ENCODE measurements at places on chromosomes 3 and 15.

GRCh38 chr3:174439331-174440252, 419.5 kb upstream of the NAALADL2 start:
- no peak for DNase-seq

GRCh38 chr3:24447836-24448235, 46.8 kb downstream of the THRB start:
- no peak for DNase-seq

DNA sequence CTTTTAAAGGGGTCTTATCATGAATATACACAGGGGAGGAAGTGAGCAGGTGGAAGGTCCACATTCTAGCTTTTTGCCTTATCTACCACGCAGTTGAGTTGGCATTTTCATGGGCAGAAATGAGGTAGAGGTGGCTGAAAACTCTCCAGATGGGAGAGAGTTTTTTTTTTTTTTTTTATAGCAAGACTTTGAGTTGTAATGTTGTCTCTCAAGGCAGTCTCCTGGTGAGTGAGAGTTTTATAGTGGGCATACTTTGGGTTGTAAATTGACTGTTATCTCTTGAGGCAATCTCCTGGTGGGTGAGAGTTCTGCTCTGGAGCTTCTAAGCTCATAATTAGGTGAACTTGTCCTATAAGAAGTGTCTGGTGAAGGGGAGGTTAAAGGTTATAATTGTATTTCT, 191.7 kb upstream of the NAALADL2 start:
- no peak for DNase-seq

DNA sequence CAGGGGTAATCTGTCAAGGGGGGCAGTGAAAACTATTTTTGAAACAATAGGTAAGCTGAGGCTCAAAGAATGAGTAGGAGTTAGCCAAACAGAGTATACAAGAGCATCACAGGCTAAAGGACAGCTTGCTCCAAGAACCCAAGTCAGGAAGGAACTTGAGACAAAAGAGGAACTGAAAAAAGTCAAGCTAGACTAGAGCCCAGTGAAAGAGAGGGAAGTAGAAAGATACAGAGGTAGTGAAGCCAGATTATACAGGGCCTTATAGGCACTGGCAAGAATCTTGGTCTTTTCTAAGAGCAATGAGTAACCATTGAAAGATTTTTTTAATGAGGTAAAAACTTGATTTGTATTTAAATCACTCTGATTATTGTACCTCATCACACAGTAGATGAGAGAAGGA, 69.9 kb downstream of the FILIP1L start:
- DNase-seq, result no peak

- DNase-seq, result no peak
Observed at GRCh38 chr3:177468816-177469215, 271.5 kb upstream of the TBL1XR1 start.

GRCh38 chr3:195549931-195550519, 6.9 kb upstream of the PPP1R2 start:
- DNase-seq, result peak; percentile 65

GRCh38 chr3:102348904-102349303, 85.9 kb upstream of the ZPLD1 start:
- no peak for DNase-seq

DNA sequence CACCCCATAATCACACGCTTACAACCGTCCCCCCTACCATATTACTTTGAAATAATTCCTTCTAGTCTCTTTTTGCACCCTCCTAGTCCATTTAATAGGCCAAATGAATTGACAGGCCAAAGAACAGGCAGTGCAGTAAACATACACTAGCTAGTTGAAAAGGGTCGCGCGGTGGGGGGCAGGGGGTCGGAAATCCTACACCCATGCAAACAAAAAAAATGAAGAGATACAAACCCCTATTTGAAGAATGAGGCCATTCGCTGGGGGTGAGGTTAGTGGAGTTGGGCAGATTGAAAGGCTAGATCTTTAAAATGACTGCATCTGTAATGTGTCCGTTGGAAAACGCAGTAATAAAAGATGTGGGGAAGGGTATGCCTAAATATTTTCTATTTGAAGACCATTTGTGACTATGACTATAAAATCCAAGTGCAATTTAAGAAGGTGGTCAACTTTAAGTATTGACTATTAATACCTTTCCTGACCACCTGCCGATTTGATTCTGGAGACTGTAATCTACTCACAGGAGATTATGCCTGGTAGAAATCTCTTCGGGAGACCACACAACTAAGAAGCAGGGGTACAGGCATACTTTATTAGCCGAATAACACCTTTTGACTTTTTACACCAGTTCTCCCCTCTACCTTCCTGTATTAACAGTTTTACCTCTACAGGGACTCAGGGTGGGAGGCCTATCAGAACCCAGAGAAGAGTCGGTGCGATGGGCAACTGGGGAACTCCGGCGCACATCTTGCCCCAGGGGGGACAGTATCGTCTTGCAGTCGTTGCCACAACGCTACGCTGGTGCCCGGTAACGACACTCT, 762 bp upstream of the ARL6 start:
- no peak for DNase-seq

- no peak for DNase-seq
Observed at GRCh38 chr3:174776123-174776522, 83.0 kb upstream of the NAALADL2 start.

- no peak for DNase-seq
Observed at GRCh38 chr15:25406846-25407245, 32.0 kb downstream of the UBE3A start.

- DNase-seq, result no peak
Observed at GRCh38 chr3:56928379-56929068, 126.8 kb upstream of the ARHGEF3 start.
